Tongue (tissue), 3 donors: ENCODE measurements at places on chromosomes 5 and 9. TPM values are rescaled to one million over a fixed set of nuclear protein-coding genes. Genes with fewer than 3 reads are reported as not detected.

DNA sequence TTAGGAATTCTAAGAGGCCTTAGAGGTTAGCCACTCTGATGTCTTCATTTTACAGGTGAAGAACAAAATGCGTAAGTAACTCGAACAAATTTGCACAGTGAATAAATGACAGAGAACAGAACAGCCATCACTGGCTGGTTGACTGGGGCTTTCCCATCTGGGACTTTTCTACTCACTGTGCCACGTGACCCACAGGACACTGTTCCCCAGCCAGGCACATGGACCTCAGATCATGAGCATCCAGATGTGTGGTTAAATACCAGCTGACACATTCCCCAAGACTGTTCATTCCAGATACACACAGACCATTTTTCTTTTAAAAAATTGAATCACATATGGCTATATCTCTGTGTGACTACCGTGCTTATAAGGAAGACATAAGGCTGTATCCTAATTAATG lies 25.8 kb upstream of the MED10 start:
- no peak for DNase-seq

DNA sequence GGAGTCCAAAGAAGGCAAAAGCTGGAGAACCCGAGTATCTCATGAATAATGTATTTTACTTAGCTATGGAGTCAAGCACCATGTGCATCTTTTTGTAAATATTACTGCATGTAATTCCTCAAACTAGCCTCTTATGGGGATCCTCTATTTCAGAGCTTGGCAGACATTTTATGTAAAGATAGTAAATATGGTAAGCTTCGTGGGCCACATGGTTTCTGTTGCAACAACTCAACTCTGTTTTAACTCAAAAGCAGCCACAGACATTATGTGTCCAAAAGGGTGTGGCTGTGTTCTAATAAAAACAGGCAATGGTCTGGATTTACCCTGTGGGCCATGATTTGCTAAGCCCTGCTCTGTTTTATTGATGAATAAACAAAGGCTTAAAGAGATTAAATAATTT lies 17.3 kb downstream of the DAPK1 start:
- DNase-seq = no peak

SLC6A18 gene
- total RNA-seq = not detected

DNA sequence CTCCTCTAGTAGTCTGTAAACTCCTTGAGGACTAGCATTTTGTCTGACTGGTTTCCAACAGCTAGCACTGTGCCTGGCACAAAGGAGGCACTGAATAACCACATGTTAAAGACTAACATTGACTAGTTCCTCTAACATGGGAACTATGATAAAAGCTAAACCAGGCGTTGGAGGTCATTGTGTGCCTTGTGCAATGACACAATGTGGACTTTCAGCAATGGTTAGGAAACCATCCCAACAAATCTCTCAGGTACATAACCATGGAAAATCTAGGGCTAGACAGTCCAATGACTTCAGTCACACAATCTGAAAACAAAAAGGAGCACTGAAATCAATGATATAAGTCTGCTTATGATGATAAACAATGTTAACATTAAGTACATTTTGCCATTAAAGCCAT lies 200.6 kb downstream of the DCP2 start:
- no peak for DNase-seq

- no peak for DNase-seq
These were observed 62.1 kb downstream of the CYSTM1 start for GRCh38 chr5:140236891-140237598.

GRCh38 chr5:175621971-175622370 lies 35.9 kb upstream of the HRH2 start:
- DNase-seq = no peak

DNA sequence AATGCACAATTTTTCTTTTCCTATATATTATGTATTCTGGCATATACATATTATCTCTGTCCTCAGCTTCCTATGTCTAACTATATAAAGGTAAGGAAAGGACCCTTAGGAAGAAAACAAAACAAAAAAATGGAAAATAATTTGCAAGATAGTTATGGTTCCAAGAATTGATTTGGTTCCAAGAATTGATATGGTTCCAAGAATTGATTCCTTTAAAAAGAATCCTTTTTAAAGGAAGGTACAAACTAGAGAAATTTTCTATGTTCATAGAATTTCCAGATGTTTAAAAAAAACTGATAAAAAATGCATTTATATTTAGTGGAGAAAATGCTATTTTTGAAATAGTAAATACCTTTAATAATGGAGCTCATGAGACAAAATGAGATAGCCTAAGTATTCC lies 12.1 kb downstream of the LYRM7 start:
- DNase-seq = no peak

DNA sequence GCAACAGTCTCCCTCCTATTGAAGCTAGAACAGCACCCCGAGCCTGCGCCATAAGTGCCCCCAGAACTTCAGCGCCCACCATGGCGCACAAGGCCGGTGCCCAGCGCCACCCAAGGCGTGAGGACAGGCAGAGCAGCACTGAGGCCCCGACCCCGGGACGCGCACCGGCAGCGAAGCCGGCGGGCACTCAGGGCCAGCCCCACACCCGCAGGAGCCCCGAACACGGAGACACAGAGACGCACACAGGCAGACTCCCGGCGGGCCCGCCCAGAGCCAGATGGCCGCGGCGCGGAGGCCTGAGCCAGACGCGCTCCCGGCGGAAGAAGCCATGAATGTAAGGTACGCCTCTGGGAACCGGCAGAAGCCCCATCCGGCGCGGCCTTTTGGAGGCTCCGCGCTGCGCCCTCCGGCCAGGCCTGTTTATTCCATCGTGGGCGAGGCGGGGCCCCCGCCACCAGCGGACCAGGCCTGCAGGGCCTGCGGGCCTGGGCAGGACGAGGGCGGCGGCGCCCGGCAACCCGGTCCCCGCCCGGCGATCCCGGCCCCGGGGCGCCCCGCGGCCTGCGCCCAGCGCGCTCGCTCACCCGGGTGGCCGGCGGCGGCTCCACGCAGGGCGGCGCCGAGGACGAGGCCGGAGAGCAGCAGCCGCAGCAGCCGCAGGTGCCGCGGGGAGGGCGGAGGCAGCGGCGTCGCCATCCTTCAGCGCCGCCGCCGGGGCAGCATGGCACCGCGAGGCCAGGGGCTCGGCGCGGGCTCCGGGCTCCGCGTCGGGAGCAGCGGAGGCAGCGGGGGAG lies 486 bp downstream of the NPDC1 start:
- peak; percentile 34 for DNase-seq

GRCh38 chr5:17089001-17089400 lies 128.4 kb upstream of the BASP1 start:
- DNase-seq = no peak

DPYSL3 gene
- total RNA-seq = 158 TPM

- DNase-seq = no peak
These were observed 4.2 kb upstream of the TRIM52 start for GRCh38 chr5:181265092-181265671.

LMAN2 gene
- total RNA-seq = 159 TPM

F12 gene
- total RNA-seq = 0.51 TPM

CYLC2 gene
- total RNA-seq = not detected

FAM240B gene
- total RNA-seq = not detected

HRCT1 gene
- not detected for total RNA-seq

- DNase-seq = no peak
These were observed 334.6 kb upstream of the TUSC1 start for GRCh38 chr9:26012797-26013196.

GRCh38 chr9:36499174-36499890 lies 73.4 kb upstream of the MELK start:
- DNase-seq = peak; percentile 24

GRCh38 chr9:114366334-114367128 lies 21.3 kb downstream of the AKNA start:
- DNase-seq = no peak

DNA sequence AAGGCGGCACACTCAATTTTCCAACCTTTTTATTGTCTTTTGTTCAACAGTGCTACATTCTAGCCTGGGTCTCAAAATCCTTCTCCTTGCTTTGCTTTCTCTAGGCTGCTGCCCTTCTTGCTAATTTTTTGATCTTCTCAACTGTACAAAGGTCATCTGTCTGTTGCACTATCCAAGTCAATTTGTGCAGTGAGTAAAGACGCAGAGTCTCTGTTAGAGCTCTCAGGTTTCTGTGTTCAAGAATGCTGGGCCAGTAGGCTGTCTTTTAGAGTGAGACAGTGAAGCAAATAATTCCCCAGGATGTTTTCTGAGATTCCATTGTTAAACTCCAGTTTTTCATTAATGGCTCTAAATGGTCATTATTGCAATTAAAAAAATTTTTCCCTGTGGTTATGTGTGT lies 255.7 kb upstream of the ACTBL2 start:
- DNase-seq = no peak

DNA sequence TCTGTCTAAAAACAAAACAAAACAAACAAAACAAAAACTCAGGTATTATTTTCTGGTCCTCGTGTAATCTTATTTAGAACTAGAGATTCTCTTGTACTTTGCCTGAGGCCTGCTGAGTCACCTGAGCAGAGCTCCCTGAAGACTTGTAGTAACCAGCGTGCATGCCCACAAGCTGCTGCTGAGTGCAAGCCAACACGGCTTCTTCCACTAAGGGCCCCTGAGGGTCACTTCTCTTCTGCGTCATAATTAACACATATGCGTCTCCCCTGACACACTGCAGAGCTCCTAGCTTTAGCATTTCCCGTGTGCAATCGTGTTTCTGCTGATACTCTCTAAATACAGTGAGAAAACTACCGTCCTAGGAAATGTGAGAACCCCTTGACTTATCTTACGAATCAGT lies 10.9 kb upstream of the NDFIP1 start:
- no peak for DNase-seq

- DNase-seq = peak; percentile 34
These were observed 6.9 kb upstream of the OTP start for GRCh38 chr5:77645158-77645994.

FGD3 gene
- total RNA-seq = 7.1 TPM

SLC6A7 gene
- total RNA-seq = not detected

DNA sequence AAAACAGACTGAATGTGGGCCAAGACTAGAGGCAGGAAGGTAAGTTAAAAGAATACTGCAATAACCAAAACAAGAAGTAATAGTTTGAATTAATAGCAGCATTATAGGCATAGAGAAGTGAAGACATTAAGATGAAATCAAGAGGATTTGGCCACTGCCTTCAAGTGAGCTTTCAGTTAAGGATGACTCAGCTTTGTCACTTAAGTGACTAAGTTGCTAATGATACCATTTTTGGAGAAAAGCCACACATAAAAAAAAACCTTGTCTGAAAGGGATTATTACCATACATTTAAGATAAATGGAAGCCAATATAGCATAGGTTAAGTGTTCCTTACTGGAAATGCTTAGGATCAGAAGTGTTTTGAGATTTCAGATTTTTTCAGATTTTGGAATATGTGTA lies 57.0 kb downstream of the ECPAS start:
- DNase-seq = no peak

- DNase-seq = no peak
These were observed 411.7 kb downstream of the HCN1 start for GRCh38 chr5:45284436-45284835.

SHC3 gene
- 1.1 TPM for total RNA-seq

DNA sequence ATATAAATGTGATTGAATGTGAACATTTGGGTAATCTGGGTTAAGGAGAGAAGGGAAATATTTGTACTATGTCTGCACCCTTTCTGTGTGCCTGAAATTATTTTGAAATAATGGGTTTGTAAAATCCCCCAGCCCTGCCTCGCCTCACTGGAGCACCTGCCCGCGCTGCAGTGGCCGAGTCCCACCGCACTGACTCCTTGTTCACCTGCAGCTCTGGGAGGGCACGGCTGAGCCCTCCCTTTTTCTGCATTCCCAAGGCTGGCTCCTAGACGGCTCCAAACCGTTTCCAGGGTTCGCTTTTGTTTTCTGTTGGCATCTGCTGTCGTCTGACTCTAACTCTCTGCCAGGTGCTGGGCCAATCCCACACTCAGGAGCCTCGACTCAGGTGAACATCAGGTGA lies 17.6 kb upstream of the PPP1R26 start:
- no peak for DNase-seq

DNA sequence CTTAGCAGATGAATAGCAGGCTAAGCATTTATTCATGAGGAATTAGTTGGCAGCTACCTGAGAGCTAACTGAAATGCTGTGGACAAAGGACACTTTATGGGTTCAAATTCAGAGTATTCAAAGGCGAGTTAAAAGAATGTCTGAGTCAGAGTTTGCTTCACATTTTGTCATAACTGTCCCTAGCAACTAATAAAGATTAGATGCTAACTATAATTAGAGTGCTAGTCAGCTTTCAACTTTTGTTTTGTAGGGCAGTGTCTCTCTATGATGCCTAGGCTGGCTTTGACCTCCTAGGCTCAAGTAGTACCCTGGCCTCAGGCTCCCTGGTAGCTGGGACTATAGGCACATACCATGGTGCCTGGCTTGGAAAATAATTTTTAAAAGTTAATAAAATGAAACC lies 4.6 kb downstream of the SMC5 start:
- DNase-seq = no peak

HNRNPH1 gene
- total RNA-seq = 726 TPM

- peak; percentile 24 for DNase-seq
These were observed 30.6 kb downstream of the NDUFS6 start for GRCh38 chr5:1831677-1832313.

GRCh38 chr5:96318569-96319110 lies 114.4 kb downstream of the PCSK1 start:
- peak; percentile 27 for DNase-seq

DNA sequence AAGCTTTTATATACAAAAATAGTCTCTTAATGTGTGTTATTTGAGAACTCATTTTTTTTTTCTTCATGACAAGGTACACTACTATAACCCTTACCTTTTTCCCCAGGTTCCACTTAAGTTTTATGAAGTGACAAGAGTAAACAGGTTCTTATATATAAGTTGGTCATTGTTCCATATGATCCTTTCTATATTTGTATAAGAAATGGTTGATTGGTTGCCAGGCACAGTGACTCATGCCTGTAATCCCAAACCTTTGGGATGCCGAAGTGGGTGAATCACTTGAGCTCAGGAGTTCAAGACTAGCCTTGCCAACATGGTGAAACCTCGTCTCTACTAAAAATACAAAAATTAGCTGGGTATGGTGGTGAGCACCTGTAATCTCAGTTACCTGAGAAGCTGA lies 108.3 kb downstream of the PCSK1 start:
- DNase-seq = no peak

DNA sequence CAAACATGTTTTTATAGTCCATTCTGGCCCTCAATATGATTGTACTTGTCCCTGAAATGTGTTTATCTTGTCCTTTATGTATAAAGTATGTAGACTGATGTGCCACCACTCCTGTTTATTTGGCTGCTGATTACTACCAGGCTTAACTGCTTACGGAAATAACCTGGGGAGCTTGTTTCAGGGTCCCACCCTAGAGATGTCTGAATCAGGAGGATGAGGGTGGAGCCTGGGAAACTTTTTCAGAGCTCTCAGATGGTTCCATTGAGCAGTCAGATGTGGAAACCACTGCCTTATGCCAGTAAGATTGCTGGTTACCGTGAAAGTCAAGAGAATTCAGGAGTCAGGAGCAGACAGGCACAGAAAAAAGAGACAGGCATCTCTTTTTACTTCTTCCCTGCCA lies 19.2 kb downstream of the SLC23A1 start:
- no peak for DNase-seq

ITK gene
- total RNA-seq = 4.4 TPM
